ENCODE measurements at places on chromosomes 6 and 20.

GRCh38 chr6:155085582-155086257, 90.6 kb downstream of the TIAM2 start:
- no peak for DNase-seq

GRCh38 chr6:1082285-1082935, 229.5 kb upstream of the FOXQ1 start:
- DNase-seq = no peak

- DNase-seq = peak; percentile 54
Measured at GRCh38 chr6:149488815-149489214, 4.0 kb upstream of the ZC3H12D start.

DNA sequence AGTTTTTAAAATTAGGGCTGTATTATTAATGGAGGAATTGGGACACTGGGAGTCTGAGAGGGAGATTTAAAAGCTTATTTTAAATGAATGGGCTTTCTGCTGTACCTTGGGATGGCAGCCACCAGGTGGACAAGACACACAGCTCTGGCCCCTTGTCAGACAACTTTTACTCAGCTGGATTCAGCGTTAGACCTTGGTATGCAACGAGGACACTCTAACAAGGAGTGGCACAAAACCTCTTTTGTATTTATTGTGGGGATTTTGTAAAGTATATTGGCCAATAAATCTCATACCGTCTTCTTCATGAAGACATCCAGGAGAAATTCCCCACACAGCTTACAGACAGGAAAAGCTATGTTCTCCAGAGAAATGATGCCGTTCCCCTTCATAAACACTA, 105.7 kb downstream of the LCA5 start:
- no peak for DNase-seq

GRCh38 chr20:14295238-14295637, 42.2 kb downstream of the FLRT3 start:
- no peak for DNase-seq

- DNase-seq = no peak
Measured at GRCh38 chr6:65638047-65638831, 68.8 kb downstream of the EYS start.

GRCh38 chr6:14986370-14986769, 259.5 kb upstream of the JARID2 start:
- no peak for DNase-seq

DNA sequence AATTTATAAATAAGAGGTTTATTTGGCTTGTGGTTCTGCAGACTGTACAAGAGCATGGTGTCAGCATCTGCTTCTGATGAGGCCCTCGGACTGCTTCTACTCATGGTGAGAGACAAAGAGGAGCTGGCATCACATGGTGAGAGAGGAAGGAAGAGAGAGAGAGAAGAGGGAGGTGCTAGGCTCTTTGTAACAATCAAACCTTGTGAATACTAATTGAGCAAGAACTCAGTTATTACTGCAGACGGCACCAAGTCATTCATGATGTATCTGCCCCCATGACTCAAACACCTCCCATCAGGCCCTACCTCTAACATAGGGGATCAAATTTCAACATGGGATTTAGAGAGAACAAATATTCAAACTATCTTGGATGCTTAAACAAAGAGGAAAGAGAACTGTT, 6.3 kb upstream of the SIRPG start:
- no peak for DNase-seq

DNA sequence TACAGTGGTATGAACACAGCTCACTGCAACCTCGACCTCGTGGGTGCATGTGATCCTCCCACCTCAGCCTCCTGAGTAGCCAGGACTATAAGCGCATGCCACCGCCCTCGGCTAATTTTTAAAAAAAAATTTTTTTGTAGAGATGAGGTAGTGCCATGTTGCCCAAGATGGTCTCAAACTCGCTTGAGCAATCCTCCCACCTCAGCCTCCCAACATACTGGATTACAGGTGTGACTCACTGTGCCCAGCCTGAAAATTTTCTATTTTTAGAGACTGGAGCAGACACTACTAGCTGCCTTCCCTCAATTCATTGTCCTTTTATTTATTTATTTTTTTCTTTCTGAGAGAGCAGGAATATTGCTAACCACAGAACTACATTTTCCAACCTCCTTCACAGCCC, 20.3 kb upstream of the GTF3C6 start:
- no peak for DNase-seq

DNA sequence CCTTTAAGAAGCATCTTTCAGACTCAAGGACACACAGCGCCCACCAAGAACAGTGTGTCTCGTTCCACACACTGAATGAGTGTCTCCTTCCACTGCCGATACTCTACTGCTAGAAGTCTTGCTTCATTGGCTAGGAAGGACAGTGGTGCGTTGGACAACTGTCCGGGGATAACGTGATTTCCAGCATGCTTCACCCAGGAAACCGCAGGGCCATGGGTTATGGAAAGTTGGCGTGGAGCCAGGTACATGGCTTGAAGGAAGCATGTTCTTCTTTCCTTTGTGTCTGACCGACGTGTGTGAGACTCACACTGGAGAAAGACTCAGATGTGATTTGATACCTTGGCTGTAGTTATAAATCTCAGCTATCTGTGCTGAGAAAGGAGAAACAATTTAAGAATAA, 73.2 kb downstream of the SMOC2 start:
- DNase-seq = no peak

- DNase-seq = peak; percentile 86
Measured at GRCh38 chr20:38674092-38674764, 50.1 kb upstream of the SLC32A1 start.

- no peak for DNase-seq
Measured at GRCh38 chr20:24795436-24795835, 153.6 kb upstream of the CST7 start.

- DNase-seq = no peak
Measured at GRCh38 chr20:62080249-62080990, 14.7 kb upstream of the TAF4 start.

- DNase-seq = peak; percentile 49
Measured at GRCh38 chr6:107727096-107727757, 96.9 kb downstream of the SCML4 start.

DNA sequence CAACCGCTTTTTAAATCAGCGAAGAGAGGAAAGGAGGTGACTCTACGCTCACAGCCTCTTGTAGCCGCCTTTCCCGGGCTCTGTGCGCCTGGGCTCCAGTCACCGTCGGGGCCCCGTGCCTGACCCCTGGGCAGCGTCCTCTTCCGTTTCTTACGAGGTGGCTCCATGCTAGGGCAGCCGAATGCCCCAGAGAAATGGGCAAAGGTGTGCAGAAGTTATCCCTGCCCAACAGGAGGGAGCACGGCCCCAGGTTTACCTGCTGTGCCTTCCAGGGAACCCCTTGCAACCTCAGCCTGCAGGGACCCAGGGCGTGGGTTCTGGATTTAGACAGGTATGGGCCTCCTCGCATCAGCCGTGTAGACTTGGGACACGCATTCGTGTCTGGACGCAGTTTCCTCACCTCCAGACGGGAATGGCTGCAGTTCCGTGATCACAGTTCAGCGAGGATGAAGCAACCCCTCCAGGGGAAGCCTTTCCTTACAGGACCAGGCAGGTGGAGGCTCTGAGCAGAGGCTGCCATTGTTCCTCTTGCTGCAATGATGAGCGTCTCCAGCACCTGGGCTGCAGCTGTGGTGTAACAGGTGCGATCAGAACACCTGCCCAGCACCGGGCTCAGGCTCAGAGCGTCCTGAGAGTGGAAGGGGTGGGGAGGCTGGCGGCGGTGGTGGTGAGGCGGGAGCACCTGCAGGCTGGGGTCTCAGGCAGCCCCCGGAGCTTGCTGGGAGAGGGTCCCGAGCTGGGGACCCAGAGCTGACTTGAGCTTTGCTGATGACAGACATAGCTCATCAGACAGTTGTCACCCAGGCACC, 81.3 kb upstream of the BHLHE23 start:
- DNase-seq = peak; percentile 30

- DNase-seq = no peak
Measured at GRCh38 chr6:18973251-18973650, 586.1 kb downstream of the RNF144B start.

DNA sequence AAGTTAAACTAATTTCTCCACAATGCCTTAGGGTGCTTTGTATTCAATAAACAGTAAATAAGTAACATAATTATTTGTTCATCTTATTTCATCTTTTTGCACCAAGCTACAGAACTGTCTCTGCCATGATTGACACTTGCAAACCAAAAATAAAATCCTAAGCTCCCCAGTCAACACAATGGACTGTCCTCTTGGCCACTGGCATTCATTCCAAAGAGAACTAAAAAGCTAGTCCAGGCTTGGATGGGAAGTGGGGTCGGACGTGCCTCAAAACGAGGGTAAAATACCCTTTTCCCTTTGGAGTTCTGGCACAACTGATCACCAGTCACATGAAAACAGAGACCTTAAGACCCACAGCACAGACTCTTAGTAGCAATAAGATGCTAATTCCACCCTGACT, 66.4 kb upstream of the THBS2 start:
- no peak for DNase-seq

DNA sequence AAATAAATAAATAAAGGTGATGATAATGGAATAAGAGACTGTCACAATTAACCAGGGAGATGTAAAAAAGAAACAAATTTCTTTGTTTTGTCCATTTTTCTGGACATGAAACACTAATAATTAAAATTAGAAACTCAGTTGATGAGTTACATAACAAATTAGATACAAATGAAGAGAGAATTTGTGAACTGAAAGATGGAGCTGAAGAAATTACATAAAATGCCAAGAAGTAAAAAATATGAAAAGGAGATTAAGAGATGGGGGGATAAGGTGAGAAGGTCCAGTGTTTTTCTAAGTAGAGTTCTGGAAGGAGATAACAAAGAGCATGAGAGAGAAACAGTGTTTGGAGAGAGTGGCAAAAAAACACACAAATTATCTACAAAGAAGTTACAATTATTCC, 89.4 kb upstream of the AGPAT4 start:
- DNase-seq = no peak

GRCh38 chr6:52314752-52315151, 30.2 kb upstream of the MCM3 start:
- no peak for DNase-seq

DNA sequence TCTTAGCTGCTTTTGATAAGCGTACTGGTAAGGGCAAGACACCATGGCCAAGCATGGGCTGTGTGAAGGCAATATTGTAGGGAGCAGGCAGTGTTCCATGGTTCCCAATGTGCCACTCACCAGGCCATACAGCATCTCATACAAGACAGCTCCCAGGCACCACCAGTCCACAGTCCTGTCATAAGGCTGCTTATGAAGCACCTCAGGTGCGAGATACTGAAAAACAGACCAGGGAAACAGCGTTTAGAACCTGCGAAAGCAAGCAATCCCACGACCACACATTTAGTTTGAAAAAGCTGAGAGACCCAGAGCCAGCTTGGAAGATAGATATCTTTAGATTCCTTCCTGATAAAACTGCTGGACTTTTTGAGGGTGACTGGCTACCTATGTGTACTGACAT, 119.1 kb upstream of the SLC2A12 start:
- DNase-seq = no peak

GRCh38 chr6:108983151-108983550, 111.5 kb downstream of the SESN1 start:
- no peak for DNase-seq

DNA sequence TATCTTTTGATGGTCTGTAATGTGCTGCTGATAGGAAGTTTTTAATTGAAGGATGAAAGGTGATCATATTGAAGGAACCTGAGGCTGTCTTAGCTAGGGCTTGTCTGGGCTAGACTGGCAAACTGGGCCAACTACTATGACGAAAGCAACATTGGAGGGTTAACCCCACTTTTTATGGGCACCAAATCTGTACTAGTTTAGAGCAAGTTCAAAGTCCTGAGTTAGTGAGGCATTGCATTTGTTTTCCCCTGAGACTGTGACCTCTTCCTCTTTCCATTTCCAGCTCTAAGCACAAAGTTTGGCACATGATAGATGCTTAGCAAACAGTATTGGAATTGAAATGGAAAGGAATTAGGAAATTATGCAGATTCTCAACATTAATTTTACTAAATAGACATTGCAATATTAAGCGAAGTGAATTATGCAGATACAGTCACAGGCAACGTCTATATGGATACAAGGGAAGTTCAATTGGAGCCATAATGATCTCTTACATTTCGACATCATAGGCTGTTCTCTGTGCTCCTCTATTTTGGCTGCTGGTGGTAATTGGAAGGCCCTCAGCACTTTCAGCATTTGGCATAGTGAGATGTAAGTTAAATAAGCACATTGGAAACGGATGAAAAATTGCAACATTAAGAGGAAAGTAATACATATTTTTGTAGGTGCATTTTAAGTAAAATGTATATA, 22.2 kb downstream of the CEP57L1 start:
- DNase-seq = no peak

DNA sequence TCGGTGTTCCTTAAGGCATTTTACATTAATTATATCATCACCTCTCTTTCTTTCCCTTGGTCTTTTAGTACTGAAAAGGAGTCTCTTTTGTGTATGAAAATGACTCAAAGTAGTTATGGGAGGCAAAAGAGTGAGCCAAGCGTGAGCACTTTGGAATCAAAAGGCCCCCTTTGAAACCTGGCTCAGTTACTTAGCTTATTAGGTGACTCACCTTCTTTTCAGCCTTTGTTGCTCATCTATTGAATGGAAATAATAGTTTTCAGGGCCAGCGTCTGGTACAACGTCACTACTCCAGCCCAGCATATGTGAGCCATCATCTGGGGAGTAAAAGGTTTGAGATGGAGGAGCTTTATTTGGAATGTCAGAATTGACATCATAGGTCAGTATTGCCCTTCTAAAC, 147.4 kb upstream of the SCGN start:
- DNase-seq = no peak

GRCh38 chr20:11852811-11853210, 64.9 kb upstream of the BTBD3 start:
- no peak for DNase-seq

GRCh38 chr6:90440586-90441283, 144.1 kb upstream of the BACH2 start:
- DNase-seq = no peak

DNA sequence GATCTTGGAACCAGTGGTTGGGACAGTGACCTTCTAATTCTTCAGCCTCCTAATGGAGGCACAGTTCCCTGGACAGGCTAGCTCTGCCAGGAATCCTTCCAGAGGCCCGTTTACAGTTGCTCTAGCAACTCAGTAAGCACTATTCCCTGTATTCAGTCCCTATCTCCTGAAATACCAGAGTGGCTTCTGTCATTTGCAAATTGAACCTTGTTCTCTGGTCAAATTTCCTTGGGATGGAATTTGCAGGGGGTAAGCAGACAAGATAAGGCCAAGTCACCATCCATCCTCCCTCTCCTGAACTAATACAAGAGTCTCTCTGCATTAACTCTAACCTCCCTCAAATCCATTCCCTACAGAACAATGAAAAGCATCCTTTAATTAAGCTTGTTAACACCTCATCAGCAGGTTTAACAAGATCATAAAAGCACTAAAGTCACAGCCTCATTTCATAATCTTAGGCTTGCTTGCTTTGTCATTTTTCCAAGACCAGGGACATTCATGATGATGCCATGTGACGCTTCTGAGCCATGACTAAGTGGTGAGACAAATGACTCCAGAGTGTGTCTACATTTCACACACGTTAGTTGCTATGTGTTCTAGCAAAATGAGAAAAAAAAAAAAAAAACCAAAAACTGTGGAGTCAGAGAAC, 37.1 kb downstream of the SLC22A23 start:
- DNase-seq = no peak
